ENCODE measurements at places on chromosomes 7 and 10.
A peak's percentile ranks its signal among the peaks of the same experiment; 100 is the strongest.

- no peak for DNase-seq
These were observed 2.9 kb downstream of the PRXL2A start for GRCh38 chr10:80411267-80411668.

GRCh38 chr7:99210265-99210970 is 2.5 kb upstream of the KPNA7 start:
- DNase-seq: no peak

- peak; percentile 70 for DNase-seq
These were observed 252.6 kb downstream of the CELF2 start for GRCh38 chr10:11270135-11270857.

- no peak for DNase-seq
These were observed 117.5 kb upstream of the FOXP2 start for GRCh38 chr7:114297121-114297520.

GRCh38 chr10:114401195-114401791 is 3.0 kb downstream of the AFAP1L2 start:
- no peak for DNase-seq

DNA sequence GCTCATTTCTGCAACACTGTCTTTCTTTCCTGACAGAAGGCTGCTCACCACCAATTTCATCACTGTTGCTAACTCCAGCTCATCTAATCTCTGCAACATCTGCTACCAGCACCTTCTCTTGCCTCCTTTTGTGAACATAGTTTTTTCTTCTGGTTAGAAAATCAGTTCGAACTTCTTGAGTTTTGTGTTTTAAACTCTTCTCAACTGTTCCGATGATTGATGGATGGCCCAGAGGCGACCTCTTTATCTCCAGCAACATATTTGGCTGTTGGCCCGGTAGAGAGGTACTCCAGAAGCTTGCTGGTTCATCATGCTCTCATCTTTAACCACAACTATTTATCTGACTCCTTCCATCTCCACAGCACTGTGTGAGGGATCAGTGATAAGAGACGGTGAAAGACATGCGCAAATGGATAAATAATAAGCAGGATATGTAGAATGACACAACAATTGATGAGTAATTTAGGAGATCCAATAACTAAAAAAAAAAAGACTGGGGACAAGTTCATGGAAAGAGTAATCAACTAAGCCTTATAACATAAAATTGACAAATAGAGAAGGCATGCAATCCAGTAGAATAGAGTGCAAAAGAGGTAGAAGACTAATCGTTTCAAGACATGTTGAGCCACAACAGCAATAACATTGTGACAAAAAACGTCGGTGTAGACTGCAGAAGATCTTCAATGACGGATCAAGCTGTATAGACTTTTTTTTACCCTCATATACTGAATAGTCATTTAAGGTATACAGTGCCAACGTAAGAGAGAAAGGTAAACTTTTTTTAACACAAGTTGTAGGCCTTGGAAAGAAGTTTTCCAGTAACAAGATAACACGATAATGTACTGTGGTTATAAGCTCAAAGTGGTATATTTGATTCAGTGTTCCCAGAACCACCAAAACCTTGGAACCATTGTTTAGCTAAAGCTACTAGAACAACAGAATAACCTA is 152.2 kb downstream of the CRPPA start:
- no peak for DNase-seq

- no peak for DNase-seq
These were observed 35.0 kb upstream of the ACSL5 start for GRCh38 chr10:112338957-112339356.

DNA sequence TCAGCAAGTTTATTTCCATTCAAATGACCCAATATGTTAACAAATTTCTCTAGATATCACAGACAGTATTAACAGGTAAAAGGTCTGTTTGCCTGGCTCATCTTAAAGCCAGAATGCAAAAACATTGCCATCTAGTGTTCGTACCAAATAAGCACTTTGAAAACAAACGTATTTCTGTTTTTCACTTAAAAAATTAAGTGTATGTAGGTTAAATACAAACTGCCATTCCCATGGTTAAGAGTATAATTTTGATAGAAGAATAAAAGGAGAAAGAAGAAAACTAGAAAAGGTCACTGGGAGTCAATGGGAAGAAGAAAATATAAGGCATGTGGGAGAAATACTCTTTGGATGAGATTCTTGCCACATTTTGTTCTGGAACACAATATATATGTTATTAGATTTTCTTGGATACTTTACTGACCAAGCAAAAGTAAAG is 51.0 kb downstream of the ORC5 start:
- no peak for DNase-seq

DNA sequence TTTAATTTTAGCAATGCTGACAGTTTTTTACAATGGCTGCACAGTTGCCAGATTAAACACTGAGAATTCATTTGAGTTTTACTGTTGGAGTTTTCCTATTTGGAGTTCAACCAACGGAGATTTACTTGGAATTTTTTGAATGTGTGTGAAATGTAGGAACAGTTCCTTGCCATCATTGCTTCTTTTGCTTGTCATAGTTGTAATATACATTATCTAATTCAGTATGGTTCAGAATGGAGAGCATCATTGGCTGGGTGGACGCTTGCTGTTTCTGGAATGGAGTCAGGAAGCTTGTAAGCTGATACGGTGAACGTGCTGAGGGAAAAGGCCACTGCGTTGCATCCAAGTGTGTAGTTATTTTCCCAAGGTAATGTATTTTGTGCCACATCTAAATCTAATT is 404.3 kb upstream of the KLF6 start:
- DNase-seq: no peak

GRCh38 chr10:59508296-59508695 is 145.9 kb upstream of the FAM13C start:
- no peak for DNase-seq

DNA sequence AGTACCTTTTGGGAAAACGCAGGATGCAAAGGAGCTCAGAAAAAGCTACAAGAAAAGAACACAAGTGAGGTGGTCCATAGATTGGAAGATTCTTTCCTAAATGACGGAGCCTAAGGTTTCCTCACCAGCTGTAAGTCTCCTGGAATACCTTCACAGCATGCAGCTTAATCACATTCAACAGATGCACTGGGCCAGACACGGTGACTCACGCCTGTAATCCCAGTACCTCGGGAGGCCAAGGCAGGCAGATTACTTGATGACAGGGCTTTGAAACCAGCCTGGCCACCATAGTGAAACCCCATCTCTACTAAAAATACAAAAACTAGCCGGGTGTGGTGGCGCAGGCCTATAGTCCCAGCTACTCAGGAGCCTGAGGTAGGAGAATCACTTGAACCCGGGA is 228.7 kb downstream of the FRMD4A start:
- peak; percentile 18 for DNase-seq

Data from NT2/D1 (cell line).